ENCODE measurements at places on chromosomes 1 and 21.

DNA sequence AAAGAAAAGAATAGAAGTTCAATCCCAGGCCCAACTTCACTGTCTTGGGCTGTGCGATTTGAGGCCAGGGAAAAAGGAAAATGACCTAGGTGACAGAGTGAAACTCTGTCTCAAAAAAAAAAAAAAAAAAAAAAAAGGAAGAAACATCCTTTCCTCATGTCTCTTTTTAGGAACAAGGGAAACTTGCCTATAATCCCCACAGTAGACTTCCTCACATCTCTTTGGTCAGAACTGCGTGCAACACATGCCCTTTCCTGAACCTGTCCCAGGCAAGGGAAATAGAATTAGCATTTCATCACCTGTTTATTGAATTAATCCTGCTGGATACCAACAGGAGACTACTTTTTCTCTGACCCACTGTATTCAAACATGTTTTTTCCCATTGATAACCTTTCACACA is 2.3 kb downstream of the DCST1 start:
- no peak for DNase-seq

GRCh38 chr1:64231153-64231552 is 27.7 kb downstream of the UBE2U start:
- no peak for DNase-seq

DNA sequence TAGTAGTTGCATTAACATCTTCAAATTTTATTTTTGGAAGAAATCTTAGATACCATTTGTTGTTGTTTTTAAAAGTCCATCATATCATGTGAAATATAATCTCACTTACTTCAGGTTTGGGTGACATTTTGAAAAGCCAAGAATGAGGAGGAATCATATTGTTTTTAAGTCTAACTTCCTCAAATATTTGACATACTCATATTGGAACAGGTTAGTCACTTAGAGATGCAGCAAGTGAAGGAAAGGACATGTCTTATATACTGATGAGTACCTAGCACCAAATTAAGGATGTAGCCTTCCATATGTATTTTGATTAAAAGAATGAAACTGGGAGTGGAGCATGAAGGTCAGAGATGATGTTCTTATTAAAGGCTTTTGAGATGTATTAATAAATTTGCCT is 23.9 kb downstream of the GBP2 start:
- no peak for DNase-seq

- DNase-seq: peak; percentile 95
Observed at GRCh38 chr1:6127587-6128163, 52.4 kb downstream of the CHD5 start.

- peak; percentile 56 for DNase-seq
Observed at GRCh38 chr1:117312453-117313138, 54.7 kb upstream of the MAN1A2 start.

DNA sequence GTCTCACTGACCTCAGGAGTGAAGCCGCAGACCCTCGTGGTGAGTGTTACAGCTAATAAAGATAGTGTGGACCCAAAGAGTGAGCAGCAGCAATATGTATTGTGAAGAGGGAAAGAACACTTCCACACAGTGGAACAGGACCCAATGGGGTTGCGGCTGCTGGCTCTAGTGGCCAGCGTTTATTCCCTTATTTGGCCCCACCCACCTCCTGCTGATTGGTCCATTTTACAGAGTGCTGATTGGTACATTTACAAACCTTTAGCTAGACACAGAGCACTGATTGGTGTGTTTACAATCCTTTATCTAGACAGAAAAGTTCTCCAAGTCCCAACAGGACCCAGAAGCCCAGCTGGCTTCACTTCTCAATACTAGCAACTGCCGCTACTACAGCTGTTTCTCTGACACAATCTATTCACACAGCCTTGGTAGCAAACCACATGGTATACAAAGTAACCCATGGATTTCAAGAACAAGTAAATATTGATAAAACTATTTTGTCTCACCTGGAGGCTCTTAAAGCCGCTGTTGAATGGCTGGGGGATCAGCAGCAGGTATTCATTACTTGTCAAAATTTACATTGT is 25.3 kb upstream of the ITLN1 start:
- no peak for DNase-seq

DNA sequence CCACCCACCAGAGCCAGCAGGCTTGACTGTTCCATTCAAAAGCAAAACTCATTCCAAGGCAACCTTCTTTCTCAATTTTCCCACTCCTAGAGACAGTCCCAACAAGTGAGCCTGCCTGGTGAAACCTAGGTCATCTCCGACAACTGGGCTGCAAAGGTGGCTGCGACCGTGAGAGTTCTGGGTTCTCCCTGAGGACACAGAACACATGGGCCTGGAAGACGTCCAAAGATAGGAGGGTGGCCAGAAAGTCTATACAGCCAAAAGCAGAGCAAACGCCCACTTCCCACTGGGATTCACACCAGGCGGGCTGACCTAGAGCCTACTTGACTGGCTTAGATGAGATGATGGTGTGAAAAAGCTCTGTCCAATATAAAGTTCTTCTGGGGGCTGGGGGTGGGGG is 90.2 kb upstream of the GRIK3 start:
- DNase-seq: no peak

DNA sequence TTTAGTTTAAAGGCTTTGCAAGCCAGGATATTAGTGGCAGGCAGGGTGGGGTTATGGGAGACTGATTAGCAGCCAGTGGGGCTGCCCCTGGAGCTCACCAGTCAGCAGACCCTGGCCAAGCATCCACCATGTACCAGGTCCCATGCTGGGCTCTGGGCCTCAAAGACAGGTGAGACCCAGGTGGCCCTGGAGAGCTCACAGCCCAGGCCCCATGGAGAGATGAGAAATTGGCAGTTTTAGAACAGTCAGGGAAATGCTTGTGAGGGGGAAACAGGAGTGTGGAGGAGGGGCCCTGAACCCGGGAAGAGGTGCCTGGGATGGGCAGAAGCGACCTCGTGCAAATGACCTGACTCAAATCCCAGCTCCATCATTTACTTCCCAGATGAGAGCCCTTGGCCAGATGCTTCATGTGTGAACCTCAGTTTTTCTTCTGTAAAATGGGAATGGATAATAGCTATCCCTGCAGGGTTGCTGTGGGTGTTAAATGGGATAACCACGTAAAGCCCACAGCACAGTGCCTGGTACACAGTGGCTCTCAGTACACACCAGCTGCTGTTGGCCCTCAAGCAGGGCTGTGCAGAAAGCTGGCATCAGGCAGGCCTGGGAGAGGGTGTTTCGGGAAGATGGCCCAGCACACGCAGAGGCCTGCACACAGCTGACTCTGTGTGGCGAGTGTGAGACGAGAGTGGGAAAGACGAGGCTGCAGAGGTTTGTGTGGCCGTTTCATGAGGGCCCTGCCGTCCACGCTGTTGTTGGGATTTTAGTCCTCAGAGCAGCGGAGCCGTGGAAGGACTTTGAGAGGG is 518.5 kb downstream of the PTPRU start:
- DNase-seq: no peak

GRCh38 chr1:47906527-47907176 is 90.5 kb downstream of the TRABD2B start:
- DNase-seq: no peak

DNA sequence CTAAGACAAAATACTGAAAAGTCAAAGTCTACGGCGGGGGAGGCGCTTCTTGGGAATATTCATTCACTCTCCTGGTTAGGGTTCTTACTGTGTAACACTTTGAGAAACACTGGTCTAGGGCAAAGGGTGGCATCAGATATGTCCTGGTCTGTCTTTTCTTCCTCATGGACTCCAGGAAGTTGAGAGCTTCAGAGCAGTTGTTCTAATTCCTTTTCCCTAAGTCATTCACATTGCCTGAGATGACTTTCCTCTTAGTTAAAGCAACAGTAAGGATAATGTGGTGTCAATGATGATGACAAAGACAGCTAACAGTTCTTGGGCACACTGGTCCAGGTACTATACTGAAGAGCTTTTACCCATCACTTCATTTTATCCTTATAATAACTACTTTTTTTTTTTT is 27.0 kb downstream of the FGGY start:
- no peak for DNase-seq

GRCh38 chr21:15054089-15054488 is 10.7 kb downstream of the NRIP1 start:
- peak; percentile 65 for DNase-seq

GRCh38 chr1:149977345-149977744 is 33.2 kb downstream of the OTUD7B start:
- no peak for DNase-seq

DNA sequence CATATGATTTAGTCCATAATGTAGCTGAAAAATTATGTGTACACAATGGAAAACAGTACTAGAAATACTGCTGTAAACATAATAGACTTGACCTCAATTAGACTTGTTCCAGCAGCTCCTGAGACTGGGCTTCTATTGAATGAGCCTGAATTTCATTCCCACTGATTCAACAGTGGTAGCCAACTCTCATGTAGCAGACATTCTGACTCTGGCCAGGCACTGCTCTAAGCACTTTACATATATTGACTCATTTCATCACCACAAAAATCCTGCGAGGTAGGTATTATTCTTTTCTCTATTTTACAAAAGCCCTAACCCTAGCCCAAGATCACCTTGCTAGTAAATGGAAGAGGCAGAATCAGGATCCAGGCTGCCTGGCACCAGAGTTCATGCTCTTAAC is 12.8 kb upstream of the CTSS start:
- DNase-seq: no peak

DNA sequence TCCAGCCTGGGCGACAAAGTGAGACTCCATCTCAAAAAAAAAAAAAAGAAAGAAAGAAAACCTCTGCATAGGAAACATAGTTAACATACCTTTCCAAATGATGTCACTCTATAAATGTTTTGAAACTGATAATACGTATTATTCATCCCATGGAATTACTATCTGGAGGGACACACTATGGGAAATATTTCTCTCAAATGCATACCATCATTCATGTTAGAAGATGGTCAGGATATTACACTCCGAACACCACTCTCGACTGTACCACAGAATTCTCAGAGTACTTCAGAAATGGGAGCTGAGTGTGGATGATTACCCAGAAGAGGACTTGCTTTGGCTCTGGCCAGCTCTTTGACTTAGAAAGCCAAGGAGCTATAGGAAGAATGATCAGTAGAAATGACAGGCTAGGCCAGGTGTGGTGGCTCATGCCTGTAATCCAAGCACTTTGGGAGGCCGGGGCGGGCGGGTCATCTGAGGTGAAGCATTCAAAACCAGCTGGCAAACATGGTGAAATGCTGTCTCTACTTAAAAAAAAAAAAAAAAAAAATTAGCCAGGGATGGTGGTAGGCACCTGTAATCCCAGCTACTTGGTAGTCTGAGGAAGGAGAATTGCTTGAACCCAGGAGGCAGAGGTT is 5.2 kb upstream of the LIN28A start:
- no peak for DNase-seq

- no peak for DNase-seq
Observed at GRCh38 chr1:175002910-175003517, 3.3 kb downstream of the CACYBP start.

- no peak for DNase-seq
Observed at GRCh38 chr1:157442065-157442464, 110.2 kb downstream of the FCRL5 start.

- DNase-seq: peak; percentile 57
Observed at GRCh38 chr1:3251099-3251806, 182.2 kb downstream of the PRDM16 start.

- no peak for DNase-seq
Observed at GRCh38 chr21:41808846-41809245, 42.0 kb upstream of the RIPK4 start.

DNA sequence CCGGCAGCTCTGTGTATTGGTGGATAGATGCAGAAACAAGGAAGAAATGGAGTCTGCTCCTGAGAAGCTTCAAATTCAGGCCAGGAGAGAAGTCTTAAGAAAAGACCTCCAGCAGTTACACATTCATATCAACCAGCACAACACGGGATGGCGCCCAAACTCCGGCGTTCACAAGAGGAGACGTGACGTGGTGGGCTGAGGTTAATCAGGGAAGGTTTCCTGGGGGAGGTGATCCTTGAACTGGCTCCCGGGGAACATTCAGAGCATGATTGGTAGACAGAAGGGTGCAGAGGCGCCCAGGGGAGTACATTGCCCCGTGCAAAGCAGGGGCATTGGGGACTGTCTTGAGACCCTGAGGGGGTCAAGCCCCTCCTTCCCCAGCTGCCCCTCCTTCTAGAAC is 27.7 kb upstream of the SPSB1 start:
- DNase-seq: no peak

DNA sequence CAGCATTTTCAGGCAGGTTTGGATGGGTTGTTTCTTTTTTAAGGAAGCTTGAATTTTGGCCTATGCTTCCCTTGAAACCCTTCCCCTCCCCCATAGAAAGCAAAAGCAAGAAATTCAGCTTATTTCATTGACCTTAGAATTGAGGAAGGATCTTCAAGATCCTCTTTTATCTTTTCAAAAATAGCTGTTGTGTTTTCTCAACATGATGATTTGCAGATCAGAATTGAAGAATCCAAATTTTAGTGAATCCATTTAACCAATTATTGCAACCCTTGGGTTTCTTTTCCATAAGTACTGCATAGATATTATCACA is 73.7 kb downstream of the LRRC8C start:
- peak; percentile 64 for DNase-seq

DNA sequence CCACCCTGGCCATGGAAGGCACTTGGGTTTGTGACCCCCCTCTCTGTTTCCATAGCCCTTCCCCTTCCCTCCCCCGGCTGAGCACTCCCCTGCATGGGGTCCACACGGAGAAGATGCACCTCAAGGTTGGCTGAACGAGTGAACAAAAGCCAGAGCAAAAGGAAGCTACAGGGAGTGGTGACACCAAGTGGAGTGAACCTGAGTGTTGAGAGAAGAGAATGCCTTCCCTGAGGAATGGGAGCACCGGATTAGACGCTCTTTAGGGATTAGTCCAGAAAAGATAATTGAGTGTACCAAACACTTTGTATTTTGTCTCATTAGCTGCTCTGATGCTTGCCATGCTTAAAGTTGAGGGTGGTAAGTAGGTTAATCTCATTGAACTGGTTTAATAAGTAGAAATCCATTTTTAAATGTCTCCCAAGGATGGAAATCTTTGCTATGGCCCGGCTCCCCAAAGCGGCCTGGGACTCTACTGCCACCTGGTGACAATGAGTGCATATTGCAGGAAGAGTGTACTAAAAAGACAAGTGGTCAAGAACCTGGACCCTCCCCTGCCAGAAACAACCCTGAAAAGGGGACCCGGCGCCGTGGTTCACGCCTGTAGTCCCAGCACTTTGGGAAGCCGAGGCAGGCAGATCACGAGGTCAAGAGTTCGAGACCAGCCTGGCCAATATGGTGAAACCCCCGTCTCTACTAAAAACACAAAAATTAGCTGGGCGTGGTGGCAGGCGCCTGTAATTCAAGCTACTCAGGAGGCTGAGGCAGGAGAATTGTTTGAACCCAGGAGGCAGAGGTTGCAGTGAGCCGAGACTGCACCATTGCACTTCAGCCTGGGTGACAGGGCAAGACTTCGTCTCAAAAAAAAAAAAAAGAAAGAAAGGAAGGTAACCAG is 150.6 kb upstream of the ZC3H12A start:
- peak; percentile 60 for DNase-seq

GRCh38 chr21:30234643-30235042 is 18.7 kb upstream of the CLDN8 start:
- no peak for DNase-seq

GRCh38 chr1:116856312-116856711 is 53.4 kb upstream of the PTGFRN start:
- DNase-seq: no peak

GRCh38 chr1:40980068-40980452 is 564 bp downstream of the CTPS1 start:
- no peak for DNase-seq
